Naive thymus-derived CD4-positive, alpha-beta T cell (primary cell): ENCODE measurements at places on chromosomes 3 and 15.

GRCh38 chr3:196778755-196779154, 39.1 kb downstream of the PAK2 start:
- DNase-seq: no peak

GRCh38 chr3:23129117-23129516, 74.0 kb upstream of the UBE2E2 start:
- no peak for DNase-seq

- DNase-seq: no peak
Observed at GRCh38 chr3:99520513-99520912, 117.9 kb upstream of the COL8A1 start.

DNA sequence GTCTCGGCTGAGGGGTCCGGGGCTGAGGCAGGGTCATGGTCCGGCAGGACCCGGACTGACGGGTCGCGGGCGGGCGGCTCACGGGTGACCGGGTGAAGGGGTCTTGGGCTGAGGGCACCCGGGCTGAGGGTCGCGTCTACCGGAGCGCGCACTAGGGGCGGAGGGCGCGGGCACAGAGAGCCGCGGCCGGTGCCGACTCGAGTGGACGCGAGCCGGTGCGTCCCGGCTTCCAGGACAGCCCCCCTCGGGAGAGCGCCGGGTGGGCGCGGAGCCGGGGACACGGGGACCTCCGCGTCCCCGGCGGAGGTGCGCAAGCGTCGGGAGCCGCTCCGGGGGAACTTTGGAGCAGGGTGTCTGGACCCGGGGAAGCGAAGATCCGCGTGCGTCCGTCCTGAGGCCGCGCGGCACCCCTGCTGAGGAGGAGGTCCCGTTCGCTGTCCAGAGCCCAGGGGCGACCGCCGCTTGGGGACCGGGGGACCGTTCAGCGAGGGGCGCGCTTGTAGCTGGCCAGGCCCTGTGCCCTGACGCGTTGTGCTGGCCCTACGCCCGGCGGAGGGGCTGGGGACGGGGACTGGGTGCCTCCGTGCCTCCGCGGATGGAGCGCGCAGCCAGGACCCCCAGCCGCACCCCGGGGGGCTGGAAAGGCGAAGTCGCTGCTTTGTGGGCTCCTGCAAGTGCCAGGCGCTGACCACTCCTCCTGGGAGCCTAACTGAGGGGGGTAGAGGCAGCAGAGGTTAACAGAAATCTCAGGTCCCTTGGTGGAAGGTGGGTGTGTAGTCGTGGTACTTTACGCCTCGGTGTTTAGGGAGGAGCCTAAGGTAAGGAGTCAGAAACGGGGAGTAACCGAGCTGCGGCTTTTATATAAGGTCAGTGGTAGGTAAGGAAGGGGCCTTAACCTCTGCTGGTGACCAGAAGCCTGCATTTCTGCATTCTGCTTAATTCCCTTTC, at the start of gene PPARG:
PPARG (plus strand) TSS at position 889 of the 948 bp plus-strand sequence. CDS start 90,642 bp downstream, outside the sequence.
- no peak for DNase-seq

- DNase-seq: peak; percentile 86
Observed at GRCh38 chr3:39383045-39383880, at the start of gene SLC25A38. SLC25A38 (plus strand) TSS chr3:39383370; CDS start chr3:39383725, 355 bp downstream.

GRCh38 chr3:106305127-106305526, 436.3 kb upstream of the CBLB start:
- DNase-seq: no peak

DNA sequence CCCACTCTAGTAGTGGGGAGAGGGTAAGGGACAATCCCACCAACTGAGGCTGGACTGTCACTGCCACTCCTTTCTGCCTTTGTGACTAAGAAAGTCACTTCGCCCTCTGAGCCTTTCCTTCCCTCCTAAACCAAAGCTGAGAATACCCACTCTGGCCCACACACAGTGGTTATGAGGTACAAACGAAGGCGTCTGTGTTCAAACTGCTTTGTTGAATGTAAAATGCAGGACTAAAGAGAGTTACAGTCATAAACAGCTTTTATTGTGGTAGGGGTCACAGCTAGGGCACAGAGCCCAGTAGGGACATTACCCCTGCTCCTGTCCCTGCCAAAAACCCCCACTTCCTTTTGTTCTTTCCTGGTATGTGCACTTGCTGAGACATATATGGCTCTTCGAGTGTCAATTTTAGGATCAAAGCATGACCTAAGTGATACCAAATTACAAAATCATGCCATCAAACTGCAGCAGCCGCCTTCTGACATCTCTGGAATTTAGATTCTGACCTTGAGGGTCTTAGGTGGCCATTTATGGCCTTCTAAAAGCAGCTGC, 45.1 kb downstream of the CTDSPL start:
- no peak for DNase-seq

- DNase-seq: no peak
Observed at GRCh38 chr3:166104938-166105337, 267.7 kb upstream of the BCHE start.

GRCh38 chr3:184166671-184167070, 8.0 kb upstream of the AP2M1 start:
- no peak for DNase-seq

- DNase-seq: no peak
Observed at GRCh38 chr3:156102267-156102931, 18.0 kb upstream of the KCNAB1 start.

- no peak for DNase-seq
Observed at GRCh38 chr3:98705212-98705611, 57.9 kb upstream of the ST3GAL6 start.

GRCh38 chr3:58180099-58180880, 30.5 kb downstream of the DNASE1L3 start:
- DNase-seq: no peak

GRCh38 chr3:33717616-33717865, 513 bp downstream of the CLASP2 start:
- DNase-seq: no peak

- no peak for DNase-seq
Observed at GRCh38 chr15:90765966-90766365, 48.8 kb downstream of the BLM start.
